T follicular helper cell (primary cell): ENCODE measurements at places on chromosomes 1 and 21.

DNA sequence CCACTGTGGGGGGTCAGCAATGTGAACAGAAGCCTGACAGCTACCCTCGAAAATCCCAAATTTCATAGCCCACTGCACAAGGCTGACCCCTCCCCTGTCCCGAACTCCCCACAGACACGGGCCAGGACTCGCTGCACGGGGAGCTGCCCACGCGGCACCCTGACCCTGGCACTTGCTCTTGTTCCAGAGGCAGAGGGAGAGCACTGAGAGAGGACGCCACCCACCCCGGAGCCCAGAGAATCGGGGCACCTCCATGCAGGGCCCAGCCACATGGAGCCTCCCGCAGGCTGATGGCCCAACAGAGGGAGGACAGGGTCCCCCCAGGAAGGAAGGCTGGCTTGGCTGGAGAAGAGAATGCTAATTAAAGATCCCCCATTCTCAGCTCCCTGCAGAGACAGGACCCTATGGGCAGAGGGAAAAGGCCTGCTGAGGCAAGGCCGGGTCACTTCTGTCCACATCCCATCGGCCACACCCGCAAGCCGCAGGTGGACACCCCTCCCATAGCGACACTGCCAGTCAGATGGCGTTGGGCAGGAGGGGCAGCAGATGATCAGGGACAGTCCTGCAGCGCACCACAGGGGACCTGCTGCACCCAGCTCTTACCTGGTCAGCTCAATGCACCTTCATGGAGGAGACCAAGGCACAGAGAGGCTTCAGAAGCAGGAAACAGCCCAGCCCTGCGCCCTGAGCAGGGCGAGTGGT, 136.9 kb downstream of the NPHP4 start:
- DNase-seq: no peak

DNA sequence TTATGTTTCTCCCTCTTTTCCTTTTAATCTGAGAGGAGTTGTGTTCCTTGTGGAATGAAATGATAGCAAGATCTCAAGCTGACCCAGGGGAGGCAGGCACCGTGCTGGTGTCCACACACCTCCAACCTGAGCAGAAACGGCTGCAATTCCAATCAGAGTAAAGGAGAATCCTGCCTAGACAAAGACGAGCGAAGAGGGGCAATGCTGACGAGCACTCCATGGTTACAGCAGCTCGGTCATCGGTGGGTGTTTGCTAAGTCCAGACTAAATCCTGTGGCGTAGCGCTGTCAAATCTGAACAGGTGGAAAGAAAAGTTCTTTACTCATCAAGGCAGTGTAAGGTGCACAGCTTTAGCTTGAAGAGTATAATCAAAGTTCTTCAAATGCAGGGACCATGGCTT, 74.8 kb downstream of the PLD5 start:
- DNase-seq: no peak

GRCh38 chr1:95384567-95384966, 150.6 kb downstream of the RWDD3 start:
- DNase-seq: no peak

DNA sequence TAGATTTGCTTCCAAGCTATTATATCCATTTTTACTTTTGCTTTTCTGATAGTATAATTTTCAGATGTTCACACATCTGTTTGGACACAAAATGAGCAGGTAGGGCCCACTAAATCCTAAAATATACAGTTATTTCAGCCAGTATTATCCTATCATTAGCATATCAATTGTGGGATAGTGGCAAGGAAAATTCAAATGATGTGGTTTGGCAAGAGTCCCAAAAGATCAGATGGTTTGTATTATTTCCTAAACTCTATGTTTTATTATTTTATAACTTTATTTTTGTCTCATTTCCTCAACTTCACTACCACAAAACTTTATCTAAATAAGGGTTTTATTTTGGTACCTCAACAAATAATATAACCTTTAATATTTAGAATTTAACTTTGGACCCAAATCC, 1659.6 kb downstream of the NCAM2 start:
- DNase-seq: no peak

DNA sequence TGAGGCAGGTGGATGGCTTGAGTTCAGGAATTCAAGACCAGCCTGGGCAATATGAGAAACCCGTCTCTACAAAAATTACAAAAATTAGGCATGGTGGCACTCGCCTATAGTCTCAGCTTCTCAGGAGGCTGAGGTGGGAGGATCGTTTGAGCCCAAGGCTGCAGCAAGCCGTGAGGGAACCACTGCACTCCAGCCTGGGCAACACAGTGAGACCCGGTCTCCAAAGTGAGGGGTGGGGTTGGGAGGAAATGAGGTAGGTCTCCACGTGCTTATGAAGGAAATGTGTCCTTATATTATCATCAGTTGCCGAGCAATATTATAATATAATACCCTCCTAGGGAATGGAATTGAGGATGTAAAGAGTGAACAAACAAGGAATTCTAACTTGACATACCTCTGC, 2.7 kb downstream of the TMEM50B start:
- DNase-seq: no peak

DNA sequence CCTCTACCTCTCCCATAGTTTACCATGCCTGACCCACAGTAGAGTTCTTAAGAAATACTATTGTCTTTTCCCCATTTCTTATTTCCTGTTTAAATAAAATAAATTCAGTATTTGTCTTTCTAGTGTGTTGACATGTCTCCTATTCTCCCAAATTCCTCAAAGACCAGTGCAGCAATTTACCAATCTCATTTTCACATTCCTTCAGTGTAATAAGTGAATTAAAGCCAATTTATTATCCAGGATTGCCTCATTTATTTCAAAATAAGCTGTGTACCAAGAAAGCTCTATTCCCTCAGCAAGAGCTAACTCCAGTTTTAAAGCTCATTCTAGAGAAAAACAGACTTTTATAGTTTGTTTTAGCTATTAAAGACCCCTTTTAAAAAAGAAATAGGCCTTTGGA, 49.9 kb downstream of the DISC1 start:
- no peak for DNase-seq

GRCh38 chr1:168504064-168504837, 39.5 kb downstream of the XCL2 start:
- DNase-seq: no peak

DNA sequence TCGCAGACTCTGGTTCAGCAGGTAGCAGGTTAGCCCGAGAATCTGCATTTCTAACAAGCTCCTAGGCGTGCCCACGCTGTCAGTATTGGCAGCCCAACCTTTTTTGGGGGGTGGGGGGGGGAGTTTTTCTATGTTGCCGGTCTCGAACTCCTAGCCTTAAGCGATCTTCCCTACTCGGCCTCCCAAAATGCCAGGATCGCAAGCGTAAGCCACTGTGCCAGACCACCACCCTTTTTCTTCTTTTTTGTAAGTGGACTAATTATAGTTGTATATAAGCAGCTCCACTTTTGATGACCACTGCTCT, 480 bp upstream of the MIS18A start:
- DNase-seq: no peak

DNA sequence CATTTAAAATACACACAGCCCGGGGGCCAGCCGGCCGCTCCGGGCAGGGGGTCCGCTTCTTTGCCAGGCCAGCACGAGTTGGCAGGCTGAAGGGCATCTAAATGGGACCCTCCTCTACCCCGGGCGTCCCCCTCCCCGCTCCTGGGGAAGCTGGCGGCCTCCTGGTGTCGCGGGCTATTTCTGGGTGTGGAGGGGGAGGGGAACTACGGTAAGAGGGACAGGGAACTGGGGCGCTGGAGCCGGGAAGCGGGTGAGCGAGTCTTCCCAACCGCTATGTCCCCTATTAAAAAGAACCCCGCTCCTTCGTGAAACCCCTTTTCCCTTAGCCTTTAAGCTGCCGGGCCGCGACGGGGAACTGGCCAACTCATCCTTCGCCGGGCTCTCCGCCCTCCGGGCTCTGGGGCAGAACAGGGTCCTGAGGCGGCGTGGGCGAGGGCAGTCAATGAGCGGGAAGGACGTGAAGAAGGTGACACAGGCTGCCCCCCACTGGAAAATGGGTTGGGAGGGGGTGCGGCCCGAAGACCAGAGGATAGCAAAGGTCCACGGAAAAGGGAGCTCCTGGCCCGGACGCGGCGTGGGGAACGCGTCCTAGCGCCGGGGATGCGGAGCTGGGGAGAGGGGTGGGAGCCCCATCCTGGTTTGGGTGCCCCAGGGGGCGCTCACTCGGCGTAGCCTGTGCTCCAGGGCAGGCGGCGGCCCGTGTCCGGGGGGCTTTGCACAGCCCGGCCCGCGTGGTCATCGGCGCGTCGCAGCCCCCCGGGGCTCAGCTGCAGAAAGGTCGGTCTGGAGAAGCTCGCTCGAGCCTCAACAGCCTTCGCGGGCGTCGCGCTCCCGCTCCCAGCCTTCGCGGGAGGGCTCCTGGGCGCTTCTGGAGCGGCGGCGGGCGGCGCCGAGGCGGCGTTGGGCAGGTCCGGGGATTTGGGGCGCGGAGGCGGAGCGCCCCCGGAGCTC, 544 bp downstream of the PPM1J start:
- no peak for DNase-seq

GRCh38 chr1:240499012-240499411, 112.9 kb downstream of the GREM2 start:
- DNase-seq: no peak

GRCh38 chr1:214354440-214355148, 73.6 kb downstream of the SMYD2 start:
- DNase-seq: no peak

DNA sequence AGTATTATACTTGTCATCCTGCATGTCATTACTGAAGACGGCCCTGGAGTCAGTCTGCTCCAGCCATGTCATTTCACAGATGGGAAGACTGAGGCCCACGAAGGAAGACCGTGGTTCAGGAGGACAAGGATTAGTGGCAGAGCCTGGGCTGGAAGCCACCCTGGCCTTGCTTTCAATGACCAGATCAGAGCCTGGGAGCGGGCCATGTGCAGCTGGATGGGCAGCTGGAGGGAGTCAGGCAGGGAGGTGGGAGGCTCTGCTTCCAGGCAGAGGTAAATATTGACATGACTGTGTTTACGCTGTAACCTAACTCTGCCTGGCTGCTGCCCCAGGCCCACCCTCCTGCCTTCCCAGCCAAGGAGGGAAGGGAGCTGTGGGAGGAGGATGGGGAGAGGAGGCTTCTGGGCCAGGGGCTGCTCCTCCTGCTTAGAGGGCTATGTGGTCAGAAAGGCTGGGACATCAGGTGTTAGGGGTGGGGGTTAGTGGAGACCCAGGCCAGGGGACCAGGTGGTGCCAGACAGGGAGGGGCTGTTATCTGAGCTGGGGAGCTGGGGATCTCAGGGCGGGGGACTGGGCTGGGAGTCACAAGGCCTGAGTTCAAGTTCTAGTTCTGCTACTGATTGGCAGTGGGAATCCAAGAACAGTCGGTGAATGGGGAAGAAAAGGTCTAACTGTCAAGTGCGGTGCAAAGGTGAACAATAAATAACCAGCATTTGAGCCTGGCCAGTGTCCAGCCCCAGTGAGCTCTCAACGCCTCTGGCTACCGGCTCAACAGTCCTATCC, 48.5 kb upstream of the ECE1 start:
- DNase-seq: no peak

DNA sequence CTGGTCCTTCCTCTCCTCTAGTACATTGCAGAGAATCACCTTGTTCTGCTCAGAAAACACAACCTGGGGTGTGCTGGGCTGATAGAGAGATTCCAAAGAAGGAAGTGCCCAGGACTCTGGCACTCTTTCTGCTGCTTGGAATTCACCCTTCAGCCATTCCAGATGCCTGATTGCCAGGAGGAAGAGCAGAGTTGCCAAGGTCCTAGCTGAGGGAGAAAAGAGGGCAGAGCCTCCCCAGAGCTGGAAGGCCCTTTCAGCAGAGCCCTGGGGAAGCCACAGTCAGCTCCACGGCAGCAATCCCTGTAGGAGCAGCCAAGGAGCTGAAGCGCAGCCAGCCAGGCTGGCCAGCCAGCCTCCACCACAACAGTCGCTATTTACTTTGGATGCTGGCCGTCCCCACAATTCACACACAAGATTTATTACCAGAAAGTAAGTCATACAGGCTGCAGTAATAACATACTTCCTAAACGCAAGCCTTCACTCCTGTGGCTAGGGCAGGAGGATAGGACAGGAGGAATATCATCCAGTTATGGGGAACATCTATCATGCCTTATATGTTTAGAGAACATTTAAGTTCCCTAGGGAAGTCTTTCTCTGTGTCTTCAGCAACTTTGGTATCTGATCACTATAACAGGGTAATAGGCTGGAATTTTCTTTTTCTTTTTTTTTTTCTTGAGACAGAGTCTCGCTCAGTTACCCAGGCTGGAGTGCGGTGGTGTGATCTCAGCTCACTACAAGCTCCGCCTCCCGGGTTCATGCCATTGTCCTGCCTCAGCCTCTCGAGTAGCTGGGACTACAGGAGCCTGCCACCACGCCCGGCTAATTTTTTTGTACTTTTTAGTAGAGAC, 36.6 kb upstream of the SLC44A3 start:
- no peak for DNase-seq

- DNase-seq: no peak
Observed at GRCh38 chr1:38609166-38610025, 250.2 kb downstream of the RRAGC start.

- no peak for DNase-seq
Observed at GRCh38 chr1:210057593-210057992, 119.6 kb downstream of the SYT14 start.

GRCh38 chr1:63797056-63797726, 23.4 kb downstream of the ROR1 start:
- DNase-seq: no peak

- no peak for DNase-seq
Observed at GRCh38 chr1:200958597-200958996, 63.9 kb downstream of the INAVA start.

GRCh38 chr1:93140106-93140505, 40.1 kb downstream of the TMED5 start:
- DNase-seq: no peak

GRCh38 chr1:43587594-43587993, 56.9 kb downstream of the PTPRF start:
- no peak for DNase-seq

DNA sequence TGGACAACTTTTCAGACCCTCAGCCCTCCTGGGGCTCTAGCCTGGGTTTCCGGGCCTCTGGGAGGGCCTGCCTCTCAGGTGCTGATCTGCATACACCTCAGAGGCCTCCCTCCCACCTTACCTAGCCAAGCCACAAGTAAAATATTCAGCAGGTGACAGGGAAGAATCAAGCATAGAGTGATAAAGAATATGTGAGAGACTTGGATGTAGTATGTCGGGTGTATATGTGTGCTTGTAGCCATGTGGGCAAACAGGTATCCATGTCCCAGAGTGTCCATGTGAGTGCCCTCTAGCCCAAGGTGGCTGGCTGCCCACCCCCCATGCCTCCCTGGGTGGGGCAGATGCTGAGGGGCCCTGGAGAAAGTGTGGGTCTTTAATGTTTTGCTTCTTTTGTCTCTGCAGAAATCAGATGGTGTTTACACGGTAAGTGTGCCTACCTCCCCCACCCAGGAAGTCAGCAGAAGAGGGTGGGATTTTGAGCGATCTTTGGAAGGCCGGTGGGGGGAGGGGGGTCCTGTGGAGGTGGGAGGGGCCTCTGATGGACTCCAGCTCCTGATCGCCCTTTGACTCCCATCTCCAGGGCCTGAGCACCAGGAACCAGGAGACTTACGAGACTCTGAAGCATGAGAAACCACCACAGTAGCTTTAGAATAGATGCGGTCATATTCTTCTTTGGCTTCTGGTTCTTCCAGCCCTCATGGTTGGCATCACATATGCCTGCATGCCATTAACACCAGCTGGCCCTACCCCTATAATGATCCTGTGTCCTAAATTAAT, 3.4 kb downstream of the FCER1G start:
- DNase-seq: no peak

- no peak for DNase-seq
Observed at GRCh38 chr1:213183036-213183672, 132.1 kb downstream of the RPS6KC1 start.
